CD4-positive, alpha-beta memory T cell (primary cell): ENCODE measurements at places on chromosomes 16 and 17. TPM values are rescaled to one million over a fixed set of nuclear protein-coding genes. Genes with fewer than 3 reads are reported as not detected.

DNA sequence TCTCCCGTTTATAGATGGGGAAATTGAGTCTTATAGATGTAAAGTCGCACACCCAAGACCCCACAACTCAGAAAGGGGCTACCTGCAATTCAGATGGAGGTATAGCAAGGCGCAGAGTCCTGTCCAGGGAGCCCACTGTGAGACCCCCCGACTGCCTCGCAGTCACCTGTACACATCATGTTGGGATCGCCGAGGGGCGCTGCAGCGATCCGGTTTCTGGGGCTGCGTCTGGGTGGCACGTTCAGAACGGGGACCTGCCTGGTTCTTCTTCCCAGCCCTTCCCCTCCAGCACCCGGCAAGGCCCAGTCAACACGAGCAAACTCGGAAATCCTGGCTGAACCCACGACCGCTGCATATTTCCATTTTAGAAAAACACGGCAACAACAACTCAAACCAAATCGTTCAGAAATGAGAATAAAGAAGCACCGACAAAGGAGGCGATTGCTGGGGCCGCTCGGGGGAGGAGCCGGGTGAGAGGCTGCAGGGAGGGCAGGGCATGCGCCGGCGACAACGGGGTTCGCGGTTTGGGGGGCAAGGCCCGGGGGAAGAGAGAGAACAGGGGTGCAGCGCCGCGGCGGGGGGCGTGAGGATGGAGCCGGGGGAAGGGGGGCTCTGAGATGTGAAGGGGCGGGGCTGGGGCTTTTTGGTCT lies 643 bp downstream of the HSDL1 start:
- no peaks in the 10 kb centered on the region for H3K27me3 ChIP-seq
- peaks cover 13% of the 10 kb centered on the region for H3K4me1 ChIP-seq
- peak; percentile 19 for DNase-seq

DNA sequence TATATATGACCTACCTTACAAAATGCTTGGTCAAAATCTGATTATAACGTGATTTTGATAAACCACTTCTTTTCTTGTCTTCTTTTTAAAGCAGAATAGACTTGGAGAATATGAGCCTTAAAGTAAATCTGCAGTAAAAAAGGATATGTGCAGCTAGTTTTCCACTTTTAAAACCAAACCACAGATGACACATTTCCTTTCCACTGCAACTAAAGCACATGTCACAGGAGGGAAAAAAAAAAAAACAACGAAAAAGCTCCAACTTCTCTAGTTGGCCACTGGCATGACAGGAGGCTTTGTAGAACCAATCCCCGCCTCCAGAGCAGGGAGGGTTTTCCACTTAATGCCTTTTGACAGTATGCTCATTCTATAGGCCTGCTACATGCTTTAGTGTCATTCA lies at the start of gene EVI2A:
Gene EVI2A (minus strand): TSS at position 142 of the 400 bp plus-strand sequence. CDS start 2,609 bp downstream, outside the sequence.
- no peaks in the 10 kb centered on the region for H3K36me3 ChIP-seq
- DNase-seq: peak; percentile 83
- H3K27ac ChIP-seq: peak within 1 kb of the TSS; percentile 73
- H3K4me1 ChIP-seq: peaks cover 24% of the 10 kb centered on the region
- no peaks in the 10 kb centered on the region for H3K27me3 ChIP-seq

DNA sequence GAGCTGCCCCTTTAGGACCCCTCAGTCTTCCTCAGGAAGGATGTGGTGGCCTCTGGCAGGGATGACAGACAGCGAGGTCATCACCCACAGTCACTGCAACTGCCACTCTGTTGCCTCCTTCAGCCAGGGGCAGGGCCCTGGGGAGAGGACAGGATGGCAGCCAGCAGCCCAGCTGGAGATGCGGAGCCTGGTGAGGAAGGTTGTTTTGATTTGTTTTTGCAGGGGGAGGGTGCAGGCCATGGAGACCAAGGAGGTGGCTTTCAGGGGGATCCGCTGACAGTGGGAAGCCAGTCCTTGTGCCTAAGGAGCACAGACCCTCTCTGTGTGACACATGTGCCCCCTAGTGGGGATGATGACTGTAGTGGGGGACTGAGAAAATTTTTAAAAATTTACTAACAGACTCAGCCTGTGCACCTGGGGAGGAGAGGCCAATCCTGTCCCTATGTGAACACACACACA lies 7.4 kb downstream of the PRCD start:
- DNase-seq: peak; percentile 59
- H3K4me3 ChIP-seq: no peak overlapping the region
- peaks cover 7% of the 10 kb centered on the region for H3K4me1 ChIP-seq

GRCh38 chr16:19104607-19105006 lies 9.2 kb upstream of the ITPRIPL2 start:
- no peaks in the 10 kb centered on the region for H3K4me1 ChIP-seq
- no peak overlapping the region for H3K27ac ChIP-seq
- H3K36me3 ChIP-seq: no peaks in the 10 kb centered on the region
- no peak overlapping the region for H3K4me3 ChIP-seq
- no peaks in the 10 kb centered on the region for H3K27me3 ChIP-seq

DNA sequence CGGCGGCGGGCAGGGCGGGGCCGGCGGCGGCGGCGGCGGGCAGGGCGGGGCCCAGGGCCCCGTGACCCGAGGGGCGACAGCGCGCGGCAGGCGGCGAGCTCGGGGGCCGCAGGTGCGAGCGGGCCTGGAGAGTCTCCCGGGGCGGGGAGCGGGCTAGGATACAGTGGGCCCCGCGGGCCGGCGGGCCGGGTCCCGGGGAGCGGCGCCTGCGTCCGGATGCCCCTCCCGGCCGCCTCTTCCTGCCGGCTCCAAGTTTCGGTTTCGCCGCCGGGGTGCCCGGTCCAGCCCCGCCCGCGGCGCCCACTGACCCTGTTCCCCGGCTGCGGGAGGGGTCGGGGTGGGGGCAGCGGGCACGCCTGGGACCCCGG lies at the start of gene RNF213:
Gene RNF213 (plus strand): TSS at position 62 of the 368 bp plus-strand sequence. CDS start 2,830 bp downstream, outside the sequence.
- peak within 1 kb of the TSS; percentile 92 for H3K4me3 ChIP-seq
- DNase-seq: peak; percentile 61
- peak within 1 kb of the TSS; percentile 89 for H3K27ac ChIP-seq

Gene EFTUD2
- 101 TPM for total RNA-seq
